Skin of body (tissue), 3 donors: ENCODE measurements at places on chromosomes 2 and 18. TPM values are rescaled to one million over a fixed set of nuclear protein-coding genes. Genes with fewer than 3 reads are reported as not detected.

ASXL3 gene
- total RNA-seq, result 6.1 TPM

ADI1 gene
- total RNA-seq, result 21.8 TPM

ORMDL1 gene
- total RNA-seq, result 45.8 TPM

ST8SIA3 gene
- total RNA-seq, result not detected

B4GALT6 gene
- total RNA-seq, result 4.4 TPM

KCNK3 gene
- 0.49 TPM for total RNA-seq

MMADHC gene
- 92.2 TPM for total RNA-seq

C1QL2 gene
- 0.10 TPM for total RNA-seq

COL3A1 gene
- total RNA-seq, result 14,030 TPM

EPB41L3 gene
- total RNA-seq, result 40.1 TPM

PFN4 gene
- 0.49 TPM for total RNA-seq

PKDCC gene
- total RNA-seq, result 48.9 TPM

STK16 gene
- total RNA-seq, result 8.2 TPM

ONECUT2 gene
- 0.10 TPM for total RNA-seq

LAMA3 gene
- total RNA-seq, result 60.6 TPM

USP37 gene
- 19.9 TPM for total RNA-seq

ANKRD30BL gene
- total RNA-seq, result 1.4 TPM

TRAF3IP1 gene
- total RNA-seq, result 9.4 TPM

C2orf80 gene
- not detected for total RNA-seq

SCN2A gene
- 0.20 TPM for total RNA-seq

TDRD15 gene
- 0.10 TPM for total RNA-seq

ARL4C gene
- 17.2 TPM for total RNA-seq

KIF1A gene
- 0.89 TPM for total RNA-seq

CNDP1 gene
- total RNA-seq, result 0.10 TPM

BAZ2B gene
- 136 TPM for total RNA-seq

MARCO gene
- 1.7 TPM for total RNA-seq

ABHD1 gene
- total RNA-seq, result 0.10 TPM

MBP gene
- 25.1 TPM for total RNA-seq

SULT1C4 gene
- 14.7 TPM for total RNA-seq

MAP3K19 gene
- total RNA-seq, result not detected

SLC30A3 gene
- total RNA-seq, result 0.10 TPM

GDF7 gene
- 0.89 TPM for total RNA-seq

RSAD2 gene
- 5.1 TPM for total RNA-seq

SERPINB10 gene
- 3.9 TPM for total RNA-seq

ALPP gene
- not detected for total RNA-seq

ATG4B gene
- 50.2 TPM for total RNA-seq

CASP10 gene
- 11.7 TPM for total RNA-seq

UBXN4 gene
- total RNA-seq, result 91.2 TPM

DES gene
- 318 TPM for total RNA-seq

ABCB11 gene
- total RNA-seq, result 0.79 TPM

MRPS5 gene
- 52.0 TPM for total RNA-seq

AQP4 gene
- total RNA-seq, result 1.5 TPM

KLHL30 gene
- 3.3 TPM for total RNA-seq

REG3A gene
- total RNA-seq, result not detected

TTN gene
- 385 TPM for total RNA-seq

PROKR1 gene
- total RNA-seq, result 0.10 TPM

ASB18 gene
- total RNA-seq, result 0.79 TPM

TSPYL6 gene
- not detected for total RNA-seq

CD8B2 gene
- total RNA-seq, result 0.10 TPM

COL4A3 gene
- 0.20 TPM for total RNA-seq

STARD6 gene
- not detected for total RNA-seq

PRSS56 gene
- not detected for total RNA-seq

MFSD6 gene
- total RNA-seq, result 26.2 TPM
